ENCODE measurements at places on chromosomes 7 and 10.

DNA sequence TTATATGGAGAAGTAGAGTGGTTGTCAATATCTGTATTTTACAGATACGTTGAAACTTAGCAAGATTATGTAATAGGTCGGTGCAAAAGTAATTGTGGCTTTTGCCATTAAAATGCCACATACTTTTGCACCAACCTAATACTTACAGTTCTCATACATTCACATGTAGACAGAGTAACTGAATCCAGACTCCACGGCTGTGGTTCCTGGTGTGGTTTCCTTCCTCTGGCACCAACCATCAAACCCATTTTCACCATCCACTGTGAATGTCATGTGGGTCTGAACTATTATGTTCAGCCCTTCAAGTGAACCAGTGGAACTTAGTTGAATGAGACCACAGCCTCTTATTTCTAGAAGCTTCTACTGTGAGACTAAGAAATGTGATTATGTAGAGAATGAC is 31.5 kb upstream of the SLIT1 start:
- DNase-seq: no peak

GRCh38 chr10:49798275-49798674 is 36.2 kb upstream of the OGDHL start:
- no peak for DNase-seq

- DNase-seq: no peak
Measured at GRCh38 chr10:126561294-126561920, 109.1 kb downstream of the C10orf90 start.

GRCh38 chr10:48614481-48615390 is 9.9 kb upstream of the ARHGAP22 start:
- no peak for DNase-seq

DNA sequence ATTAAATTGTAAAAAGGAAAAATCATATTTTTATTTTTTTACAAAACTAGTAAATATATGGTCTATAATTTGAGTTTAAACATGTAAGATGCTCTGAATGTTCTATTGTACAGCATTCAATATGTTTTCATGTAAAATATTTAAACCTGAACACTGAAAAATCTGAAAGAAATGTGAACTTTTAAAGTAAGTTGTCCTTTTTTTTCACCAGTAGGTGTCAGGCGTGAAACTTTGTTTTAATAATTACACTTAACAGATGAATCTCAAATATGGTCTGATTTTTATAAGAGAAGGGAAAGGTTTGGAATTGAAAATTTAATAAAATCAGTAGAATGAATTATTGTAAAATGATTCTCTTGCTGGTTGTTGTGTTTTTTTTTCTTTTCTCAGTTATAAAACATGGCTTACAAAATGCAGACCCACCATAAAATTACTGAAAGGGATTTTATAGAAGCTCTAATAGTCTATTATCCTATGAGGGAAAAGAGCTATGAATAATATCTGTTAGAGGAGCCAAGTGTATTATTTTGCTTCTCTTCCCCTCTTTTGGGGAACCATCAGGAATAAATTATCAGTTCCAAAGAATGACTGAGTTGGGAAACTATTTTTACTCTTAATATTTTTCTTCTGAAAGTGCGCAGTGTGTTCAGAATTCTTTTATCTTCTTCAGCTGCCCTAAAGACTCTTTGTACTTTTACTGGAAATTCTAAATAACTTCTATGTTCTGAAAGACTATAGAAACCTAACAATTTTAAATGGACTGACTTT is 217.7 kb upstream of the FZD1 start:
- no peak for DNase-seq

GRCh38 chr10:101670635-101671034 is 24.3 kb downstream of the FBXW4 start:
- no peak for DNase-seq

DNA sequence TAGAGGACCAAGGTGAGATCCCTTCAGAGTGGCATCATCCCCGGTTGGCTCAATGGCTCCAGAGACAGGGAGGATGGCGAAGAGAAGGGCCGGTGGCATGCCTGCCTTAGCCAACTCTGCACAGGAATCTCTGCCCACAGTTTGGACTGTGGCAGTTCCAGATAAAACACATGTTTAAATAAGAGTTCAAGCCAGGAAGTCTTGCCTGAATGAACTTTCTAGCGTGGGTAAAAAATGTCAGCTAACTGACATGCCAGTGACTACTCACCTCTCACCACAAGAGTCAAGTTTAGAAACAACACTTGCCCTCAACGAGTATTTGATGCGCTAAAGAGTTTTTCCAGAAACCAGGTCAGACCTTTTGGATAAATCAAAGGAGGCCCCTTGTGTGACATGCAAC is 3.0 kb downstream of the NOD1 start:
- DNase-seq: no peak

- DNase-seq: no peak
Measured at GRCh38 chr10:93993414-93993781, 333 bp upstream of the PLCE1 start.

- DNase-seq: no peak
Measured at GRCh38 chr7:120740348-120740747, 117.6 kb downstream of the TSPAN12 start.

GRCh38 chr7:31494421-31494820 is 19.5 kb upstream of the ITPRID1 start:
- no peak for DNase-seq

DNA sequence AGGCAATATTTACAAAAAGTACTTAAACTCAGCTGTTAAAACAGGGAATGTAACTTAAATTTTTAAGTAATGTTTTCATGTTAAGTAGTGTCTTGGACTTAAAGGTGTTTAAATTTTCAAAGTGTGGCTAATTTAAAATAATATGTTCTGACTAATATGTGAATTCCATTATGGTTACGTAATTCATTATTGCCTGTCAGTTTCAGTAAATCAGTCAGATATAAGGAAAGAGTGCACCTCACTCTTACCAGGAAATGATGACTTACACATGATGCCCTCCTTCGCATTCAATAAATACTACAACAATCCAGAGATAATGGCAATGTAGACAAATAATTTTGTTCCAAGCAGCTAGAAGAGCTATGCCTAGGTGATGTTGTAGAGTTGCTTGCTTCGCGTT is 69.0 kb upstream of the WNT16 start:
- no peak for DNase-seq

DNA sequence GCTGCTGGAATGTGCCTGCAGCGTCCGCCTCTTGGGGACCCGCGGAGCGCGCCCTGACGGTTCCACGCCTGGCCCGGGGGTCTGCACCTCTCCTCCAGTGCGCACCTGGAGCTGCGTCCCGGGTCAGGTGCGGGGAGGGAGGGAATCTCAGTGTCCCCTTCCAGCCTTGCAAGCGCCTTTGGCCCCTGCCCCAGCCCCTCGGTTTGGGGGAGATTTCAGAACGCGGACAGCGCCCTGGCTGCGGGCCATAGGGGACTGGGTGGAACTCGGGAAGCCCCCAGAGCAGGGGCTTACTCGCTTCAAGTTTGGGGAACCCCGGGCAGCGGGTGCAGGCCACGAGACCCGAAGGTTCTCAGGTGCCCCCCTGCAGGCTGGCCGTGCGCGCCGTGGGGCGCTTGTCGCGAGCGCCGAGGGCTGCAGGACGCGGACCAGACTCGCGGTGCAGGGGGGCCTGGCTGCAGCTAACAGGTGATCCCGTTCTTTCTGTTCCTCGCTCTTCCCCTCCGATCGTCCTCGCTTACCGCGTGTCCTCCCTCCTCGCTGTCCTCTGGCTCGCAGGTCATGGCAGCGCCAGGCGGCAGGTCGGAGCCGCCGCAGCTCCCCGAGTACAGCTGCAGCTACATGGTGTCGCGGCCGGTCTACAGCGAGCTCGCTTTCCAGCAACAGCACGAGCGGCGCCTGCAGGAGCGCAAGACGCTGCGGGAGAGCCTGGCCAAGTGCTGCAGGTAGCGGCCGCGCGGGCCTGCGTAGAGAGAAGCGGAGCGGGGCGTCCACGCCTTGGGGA is 645 bp downstream of the SLC26A4 start:
- DNase-seq: no peak

- no peak for DNase-seq
Measured at GRCh38 chr7:78496096-78496630, 697.6 kb downstream of the PHTF2 start.

GRCh38 chr7:131391145-131391544 is 63.5 kb downstream of the MKLN1 start:
- DNase-seq: no peak

DNA sequence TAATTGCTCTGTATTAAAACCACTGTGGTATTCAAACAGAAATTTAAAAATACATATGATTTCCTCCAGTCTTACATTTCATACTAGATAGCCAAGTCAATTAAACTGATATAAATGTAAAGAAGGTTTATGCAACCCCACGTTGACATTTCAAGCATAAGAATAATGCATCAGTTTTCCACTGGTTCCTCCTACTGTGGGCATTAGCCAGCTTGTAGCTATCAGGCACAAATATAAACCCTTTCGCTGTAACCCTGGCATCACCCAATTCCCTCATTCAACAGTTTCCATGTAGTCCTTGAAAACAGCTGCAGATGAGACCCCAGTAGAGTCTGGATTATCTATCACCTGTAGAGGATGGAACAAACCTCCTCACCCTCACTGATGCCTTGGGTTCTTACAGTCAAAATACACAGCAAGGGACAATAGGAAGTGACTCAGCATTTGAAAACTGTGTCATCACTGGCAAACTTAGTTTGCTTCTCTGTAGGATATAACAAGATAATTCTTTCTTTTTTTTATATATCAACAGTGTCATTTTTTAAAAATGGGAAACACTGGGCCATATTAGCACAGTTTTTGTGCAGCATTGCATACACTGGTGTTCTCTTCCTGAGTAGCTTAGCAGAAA is 113.0 kb downstream of the PDE1C start:
- DNase-seq: no peak

DNA sequence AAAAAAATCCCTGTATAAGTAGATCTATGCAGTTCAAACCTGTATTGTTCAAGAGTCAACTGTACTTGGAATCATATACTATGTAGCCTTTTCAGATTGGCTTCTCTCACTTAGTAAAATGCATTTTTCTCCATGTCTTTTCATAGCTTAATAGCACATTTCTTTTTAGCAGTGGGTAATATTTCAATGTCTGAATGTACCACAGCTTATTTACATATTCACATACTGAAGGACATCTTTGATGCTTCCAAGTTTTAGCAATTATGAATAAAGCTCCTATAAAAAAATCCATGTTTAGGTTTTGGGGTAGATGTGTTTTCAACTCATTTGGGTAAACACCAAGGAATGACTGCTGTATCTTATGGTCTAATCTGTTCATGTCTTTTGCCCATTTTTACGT is 155.0 kb downstream of the NRBF2 start:
- DNase-seq: no peak

DNA sequence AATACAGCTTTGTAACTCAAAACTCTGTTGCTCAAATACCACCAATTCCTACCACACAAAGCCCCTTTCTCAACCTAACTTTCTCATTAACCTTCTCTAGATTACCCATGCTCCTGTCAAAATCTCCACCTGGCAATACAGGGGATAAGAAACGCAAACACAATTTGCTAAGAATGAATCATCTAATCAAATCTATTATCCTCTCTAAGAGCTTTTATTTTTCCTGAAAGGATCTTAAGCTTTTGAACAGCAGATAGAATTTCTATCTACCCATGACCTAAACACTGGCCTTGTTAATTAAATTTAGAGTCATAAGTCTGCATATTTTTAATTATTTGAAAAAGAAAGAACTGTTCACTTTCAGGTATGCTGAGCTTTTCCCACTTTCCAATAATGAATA is 98.3 kb downstream of the HBP1 start:
- no peak for DNase-seq

- no peak for DNase-seq
Measured at GRCh38 chr10:103491729-103492364, 1.7 kb upstream of the NEURL1 start.

- no peak for DNase-seq
Measured at GRCh38 chr7:95250571-95250970, 73.8 kb downstream of the PON1 start.

DNA sequence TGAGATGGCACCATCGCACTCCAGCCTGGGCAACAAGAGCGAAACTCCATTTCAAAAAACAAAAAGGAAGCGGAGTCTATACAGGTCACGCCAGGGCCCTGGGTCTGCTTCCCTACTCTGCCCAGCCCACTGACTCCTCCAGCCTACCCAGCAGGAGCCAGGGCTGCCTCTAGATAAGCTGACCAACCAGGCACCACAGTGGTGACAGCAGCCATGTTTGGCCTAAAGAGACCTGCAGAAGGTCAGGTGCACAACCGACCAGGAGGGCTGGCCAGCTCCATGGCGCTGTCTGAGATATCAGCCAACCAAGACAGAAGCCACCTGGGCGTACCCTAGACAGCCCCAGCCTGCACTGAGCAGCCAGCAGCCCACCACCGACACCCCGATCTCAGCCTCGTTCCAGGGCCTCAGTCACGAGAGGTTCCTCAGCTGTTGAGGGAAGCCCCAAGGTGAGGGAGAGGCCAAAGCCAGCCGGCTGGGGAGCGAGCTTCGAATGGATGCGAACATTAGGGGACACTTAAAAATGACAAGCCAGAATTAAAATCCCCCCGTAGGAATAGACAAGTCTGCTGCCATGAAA is 24.4 kb upstream of the PWWP2B start:
- DNase-seq: no peak

DNA sequence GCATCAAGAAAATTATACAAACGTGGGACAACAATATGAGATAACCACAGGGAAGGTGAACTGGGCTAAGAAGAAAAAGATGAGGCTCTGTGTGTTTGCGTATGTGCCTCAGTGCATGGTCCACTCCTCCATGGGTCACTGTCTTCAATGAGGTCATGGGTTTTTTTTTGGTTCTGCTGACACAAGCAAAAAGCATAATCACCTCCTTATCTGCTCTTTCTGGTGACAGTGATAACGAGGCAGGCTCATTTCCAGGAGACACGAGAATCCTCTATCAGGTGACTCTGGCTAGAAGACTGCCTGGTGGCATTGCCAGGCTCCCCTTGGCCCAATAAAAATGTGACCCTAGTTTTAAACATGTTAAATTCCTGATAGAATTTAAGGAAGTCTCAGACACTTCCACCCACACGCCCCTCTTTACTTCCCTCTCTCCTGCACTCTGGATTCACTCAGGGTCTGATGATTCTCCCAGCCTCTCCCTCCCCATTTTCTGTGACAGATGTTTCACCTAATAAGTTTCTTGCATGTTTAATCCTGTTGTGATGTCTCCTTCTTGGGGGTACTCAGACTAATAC is 35.3 kb upstream of the CDCA7L start:
- no peak for DNase-seq

DNA sequence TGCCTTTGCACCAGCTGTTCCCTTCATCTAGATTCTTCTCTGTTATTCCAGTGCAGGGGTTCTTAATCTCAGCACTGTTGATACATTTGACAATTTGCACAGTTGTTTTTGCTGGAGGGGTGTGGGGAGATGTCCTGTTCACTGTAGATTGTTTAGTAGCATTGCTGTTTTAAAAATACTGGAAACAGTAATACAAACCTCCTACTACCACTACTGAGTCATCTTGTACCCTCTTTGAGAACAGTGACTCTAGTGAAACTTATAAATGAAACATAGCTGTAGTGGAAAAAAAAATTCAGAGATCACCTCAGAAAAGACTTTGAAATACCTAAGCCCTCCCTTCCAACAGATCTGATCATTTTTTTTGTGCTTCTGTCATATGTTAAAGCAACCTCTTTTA is 154.8 kb upstream of the TMEM196 start:
- no peak for DNase-seq

- DNase-seq: no peak
Measured at GRCh38 chr7:30479202-30480120, 877 bp upstream of the NOD1 start.

- no peak for DNase-seq
Measured at GRCh38 chr10:100636848-100637553, 101.3 kb downstream of the HIF1AN start.

All from activated CD4-positive, alpha-beta T cell treated with anti-CD3 and anti-CD28 coated beads for 24 hours (primary cell).